ENCODE measurements at places on chromosomes 16 and 17.

DNA sequence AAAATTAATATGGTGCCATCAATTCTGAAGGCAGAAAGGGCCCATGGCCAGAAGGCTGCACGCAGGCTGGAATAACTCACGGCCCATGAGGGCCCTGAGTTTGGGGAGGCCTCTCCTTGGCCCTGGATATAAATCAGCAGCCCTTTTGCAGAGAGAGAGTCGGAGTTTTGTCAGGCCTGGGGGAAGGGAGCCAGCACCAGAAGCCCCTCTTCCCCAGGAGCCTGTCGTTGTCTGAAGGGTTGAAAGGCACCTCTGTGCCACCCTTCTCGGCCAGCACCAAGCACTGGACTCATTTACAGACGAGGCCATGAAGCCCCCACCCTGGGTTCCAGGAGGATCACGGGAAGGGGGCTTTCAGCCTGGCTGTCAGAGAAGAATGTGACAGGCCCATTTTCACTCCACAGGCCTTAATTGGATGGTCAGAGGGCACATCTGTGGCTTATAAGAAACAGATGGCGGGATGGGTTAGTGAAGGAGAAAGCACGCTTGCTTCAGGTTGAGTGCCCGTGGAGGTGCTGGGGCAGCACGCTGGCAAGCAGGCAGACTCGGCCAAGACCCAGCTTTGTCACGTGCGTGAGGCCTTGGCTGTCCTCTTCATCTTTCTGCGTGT lies 140.6 kb downstream of the CLEC16A start:
- DNase-seq: no peak

DNA sequence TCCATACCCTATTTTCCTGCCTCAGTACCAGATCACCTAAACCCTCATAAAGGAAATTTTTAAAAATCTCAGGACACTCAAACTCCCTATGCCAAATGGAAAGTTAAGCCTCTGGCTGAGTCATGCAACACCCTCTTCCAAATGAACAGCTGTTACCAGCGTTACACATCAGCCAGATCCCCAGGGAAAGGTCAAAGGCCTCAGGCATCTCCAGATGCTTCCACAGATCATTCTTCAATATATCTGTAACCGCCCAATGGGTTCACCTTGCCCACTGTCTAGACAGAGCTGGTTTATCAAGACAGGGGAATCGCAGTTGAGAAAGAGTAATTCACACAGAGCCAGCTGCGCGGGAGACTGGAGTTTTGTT lies 29.1 kb upstream of the SHCBP1 start:
- no peak for DNase-seq

DNA sequence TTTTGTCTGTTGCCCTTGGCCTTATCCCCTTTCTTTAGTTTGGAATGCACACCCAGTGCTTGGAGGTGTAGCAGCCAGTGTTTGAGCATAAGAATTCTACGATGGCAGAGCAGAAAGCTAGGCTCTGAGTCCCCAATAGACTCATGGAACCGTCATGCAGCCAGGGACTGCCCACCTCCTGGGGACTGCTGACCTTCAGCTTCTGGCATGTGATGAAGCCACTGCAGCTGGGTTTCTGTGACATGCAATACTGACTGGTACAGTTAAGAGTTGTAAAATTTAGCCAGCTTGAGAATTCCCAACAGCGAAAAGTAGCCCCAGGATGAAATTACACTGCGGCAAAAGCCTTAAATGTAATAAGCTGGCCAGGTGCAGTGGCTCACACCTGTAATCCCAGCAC lies 9.0 kb upstream of the MAP3K14 start:
- DNase-seq: no peak

DNA sequence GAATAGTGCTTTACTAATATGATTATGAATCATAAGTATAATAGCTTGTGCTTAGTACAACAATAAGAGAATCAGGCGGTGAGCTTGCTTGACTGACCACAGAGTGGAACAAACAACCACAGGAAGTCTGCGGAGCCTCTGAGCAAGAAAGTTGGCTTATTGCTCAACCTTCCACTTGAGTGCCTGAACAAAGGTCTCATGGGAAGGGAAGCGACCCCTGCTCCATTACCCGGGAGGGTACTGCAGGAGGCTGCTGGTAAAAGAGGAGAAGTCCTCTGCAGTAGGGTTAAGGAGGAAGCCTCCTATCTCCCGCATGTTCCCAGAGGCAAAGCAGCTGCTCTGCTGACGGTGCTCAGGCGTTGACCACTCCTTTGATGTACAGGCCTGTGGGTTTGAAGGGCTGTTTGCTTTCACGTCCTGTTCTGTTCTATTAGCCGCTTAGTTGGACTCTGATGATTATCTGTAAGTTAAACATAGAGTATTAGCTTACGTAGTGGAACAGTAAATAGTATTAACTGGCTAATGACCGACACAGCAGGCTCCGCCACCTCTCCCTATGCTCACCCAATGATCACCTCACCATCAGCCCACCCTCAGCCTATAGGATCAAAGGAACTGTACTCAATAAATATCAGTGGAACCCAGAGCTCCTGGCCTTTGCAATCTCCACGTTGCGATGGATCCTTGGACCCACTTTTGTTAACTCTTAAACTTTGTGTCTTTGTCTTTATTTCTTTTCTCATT lies 17.5 kb downstream of the ALOX15B start:
- peak; percentile 22 for DNase-seq

DNA sequence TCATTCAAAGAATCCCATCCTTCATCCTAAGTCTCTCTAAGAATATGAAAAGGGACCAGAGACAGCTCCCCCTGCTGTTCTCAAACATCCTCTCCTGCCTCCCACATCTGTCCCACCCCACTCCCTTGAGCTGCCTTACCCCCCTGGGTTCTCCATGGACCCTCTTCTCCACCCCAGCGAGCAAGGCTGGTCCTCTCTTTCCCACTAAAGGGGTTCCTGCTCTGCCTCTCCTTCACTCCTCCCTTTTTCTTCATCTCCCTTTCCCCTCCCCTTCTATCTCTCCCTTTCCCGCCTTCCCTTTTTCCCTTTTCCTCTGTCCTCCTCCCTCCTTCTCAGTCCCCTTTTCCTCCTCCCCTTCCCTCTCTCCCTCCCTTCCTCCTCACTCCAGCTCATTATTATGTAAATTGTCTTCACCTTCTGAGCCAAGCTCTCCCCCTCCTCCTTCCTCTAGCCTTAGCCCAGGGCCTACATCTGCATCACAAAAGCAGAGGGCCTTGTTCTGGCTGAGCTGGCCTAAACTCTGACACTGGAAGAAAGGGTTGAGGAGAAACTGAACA lies 90.0 kb downstream of the GNAO1 start:
- DNase-seq: no peak

GRCh38 chr16:59737274-59737673 lies 1003.2 kb upstream of the GOT2 start:
- DNase-seq: no peak

DNA sequence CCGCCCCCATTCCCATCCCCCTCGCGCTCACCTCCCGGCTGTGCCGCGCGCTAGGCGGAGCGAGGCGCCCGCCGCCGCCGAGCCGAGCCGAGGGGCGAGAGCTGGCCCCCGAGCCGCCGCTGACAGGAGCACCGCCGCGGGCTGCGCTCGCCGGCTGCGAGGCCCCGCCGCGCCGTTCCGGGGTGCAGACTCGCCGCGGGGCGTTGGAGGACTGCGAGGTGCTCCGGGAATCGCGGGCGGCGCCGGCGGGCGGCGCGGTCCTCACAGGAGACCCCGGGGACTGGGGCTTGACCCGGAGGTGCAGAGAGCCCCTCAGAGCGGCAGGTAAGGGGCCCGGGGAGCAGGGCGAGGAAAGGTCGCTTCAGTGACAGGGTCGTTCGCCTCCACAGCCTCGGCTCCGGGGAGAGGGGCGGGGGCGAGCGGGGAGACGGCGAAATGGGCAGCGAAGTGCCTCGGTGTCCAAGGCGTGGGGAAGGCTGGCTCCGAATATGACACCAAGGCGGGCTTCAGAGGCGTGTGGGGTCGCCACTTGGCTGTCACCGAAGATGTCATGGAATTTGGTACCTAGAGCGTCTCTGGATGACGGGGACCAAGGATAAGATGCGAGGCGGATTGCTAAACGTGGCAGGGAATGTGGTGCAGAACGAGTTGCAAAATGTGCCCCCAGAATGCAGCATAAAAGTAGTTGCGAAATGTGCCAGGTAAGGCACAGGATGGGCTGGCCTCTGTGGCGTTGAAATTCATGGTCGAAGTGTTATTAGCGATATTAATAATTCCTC lies 580 bp downstream of the TANC2 start:
- DNase-seq: peak; percentile 71

- peak; percentile 64 for DNase-seq
These were observed 73.3 kb upstream of the MTMR4 start for GRCh38 chr17:58587713-58588117.

- DNase-seq: no peak
These were observed 11.5 kb upstream of the KRT10 start for GRCh38 chr17:40833882-40834281.

GRCh38 chr16:27383556-27384243 lies 18.3 kb upstream of the IL21R start:
- peak; percentile 9 for DNase-seq

Measured in stimulated activated CD4-positive, alpha-beta T cell treated with anti-CD3 and anti-CD28 coated beads, Interleukin-2, amount 100 ng/mL, for 24 hours (primary cell).